ENCODE measurements at places on chromosomes 4 and X. TPM values are rescaled to one million over a fixed set of nuclear protein-coding genes. Genes with fewer than 3 reads are reported as not detected.

Gene SLC9A7
- total RNA-seq, result 0.63 TPM

Gene FAM236A
- not detected for total RNA-seq

DNA sequence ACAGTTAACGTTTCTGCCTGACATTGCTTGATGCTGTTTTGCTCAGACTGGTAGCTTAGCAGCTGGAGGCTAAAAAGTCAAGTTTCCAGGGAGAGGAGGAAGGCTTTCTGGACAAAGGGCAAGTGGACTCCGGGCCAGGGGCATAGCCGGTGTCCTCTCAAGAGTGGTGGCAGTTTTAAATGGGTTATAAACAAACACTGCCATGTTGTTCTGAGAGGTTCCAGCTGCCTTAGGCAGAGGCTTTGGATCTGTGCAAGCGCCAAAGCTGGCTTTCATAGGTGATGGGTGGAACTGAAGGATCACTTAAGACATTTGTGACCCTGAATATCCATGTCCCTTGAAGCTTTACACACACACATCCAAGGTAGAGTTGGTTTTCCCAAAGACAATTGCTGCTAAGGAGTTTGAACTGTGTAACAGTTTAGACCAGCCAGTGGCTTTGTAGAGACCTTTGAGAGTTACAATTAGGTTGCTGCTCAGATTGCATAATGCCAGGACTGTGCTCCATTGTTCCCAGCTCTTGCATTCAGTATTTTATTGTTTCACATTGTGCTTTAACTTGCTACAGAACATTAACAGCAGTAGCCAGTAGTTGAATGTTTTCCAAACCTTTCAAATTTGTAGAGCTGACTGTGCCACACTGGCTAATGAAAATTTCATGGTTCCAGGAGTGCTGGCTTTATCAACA lies 54.1 kb upstream of the AP1S2 start:
- H3K4me1 ChIP-seq, result no peaks in the 10 kb centered on the region
- no peak overlapping the region for H3K27ac ChIP-seq

DNA sequence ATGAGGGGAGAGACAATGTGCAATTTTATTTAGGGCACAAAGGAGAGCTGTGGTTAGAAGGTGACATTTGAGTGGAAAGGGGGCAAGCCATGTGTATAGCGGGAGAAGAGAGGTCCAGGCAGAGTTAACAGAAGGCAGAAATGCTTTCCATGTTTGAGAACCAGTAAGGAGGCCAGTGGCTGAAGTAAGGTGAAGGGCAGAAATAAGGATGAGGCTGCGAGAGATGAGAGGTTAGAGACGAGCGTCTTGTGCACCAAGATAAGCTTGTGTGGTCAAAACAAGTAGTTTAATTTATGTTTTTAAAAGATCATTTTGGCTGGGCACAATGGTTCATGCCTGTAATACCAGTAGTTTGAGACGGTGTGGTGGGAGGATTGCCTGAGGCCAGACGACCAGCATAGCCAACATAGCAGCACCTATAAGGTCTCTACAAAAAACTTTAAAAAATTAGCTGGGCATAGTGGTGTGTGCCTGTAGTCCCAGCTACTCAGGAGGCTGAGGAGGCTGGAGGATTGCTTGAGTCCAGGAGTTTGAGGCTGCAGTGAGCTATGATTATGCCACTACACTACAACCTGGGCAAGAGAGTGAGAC lies 8.5 kb downstream of the HTT start:
- no peaks in the 10 kb centered on the region for H3K27me3 ChIP-seq
- no peak for DNase-seq
- no peaks in the 10 kb centered on the region for H3K36me3 ChIP-seq
- no peaks in the 10 kb centered on the region for H3K4me1 ChIP-seq
- no peak overlapping the region for H3K4me3 ChIP-seq
- no peak overlapping the region for H3K27ac ChIP-seq

GRCh38 chr4:181853881-181854511 lies 389.2 kb upstream of the TENM3 start:
- no peak for DNase-seq
- H3K36me3 ChIP-seq, result no peaks in the 10 kb centered on the region
- H3K27me3 ChIP-seq, result peaks cover 5% of the 10 kb centered on the region
- no peak overlapping the region for H3K27ac ChIP-seq
- no peak overlapping the region for H3K4me3 ChIP-seq
- no peaks in the 10 kb centered on the region for H3K4me1 ChIP-seq

- no peaks in the 10 kb centered on the region for H3K27me3 ChIP-seq
- H3K4me1 ChIP-seq, result no peaks in the 10 kb centered on the region
- no peak overlapping the region for H3K27ac ChIP-seq
- no peak for DNase-seq
- no peak overlapping the region for H3K4me3 ChIP-seq
Observed at GRCh38 chrX:39875834-39876628, 221.7 kb downstream of the BCOR start.

GRCh38 chr4:14267373-14268060 lies 640.0 kb upstream of the BOD1L1 start:
- no peak overlapping the region for H3K4me3 ChIP-seq
- no peak overlapping the region for H3K27ac ChIP-seq
- no peaks in the 10 kb centered on the region for H3K36me3 ChIP-seq

GRCh38 chr4:162366146-162366545 lies 202.3 kb upstream of the FSTL5 start:
- no peaks in the 10 kb centered on the region for H3K36me3 ChIP-seq
- H3K4me1 ChIP-seq, result no peaks in the 10 kb centered on the region
- H3K4me3 ChIP-seq, result no peak overlapping the region
- no peak for DNase-seq

DNA sequence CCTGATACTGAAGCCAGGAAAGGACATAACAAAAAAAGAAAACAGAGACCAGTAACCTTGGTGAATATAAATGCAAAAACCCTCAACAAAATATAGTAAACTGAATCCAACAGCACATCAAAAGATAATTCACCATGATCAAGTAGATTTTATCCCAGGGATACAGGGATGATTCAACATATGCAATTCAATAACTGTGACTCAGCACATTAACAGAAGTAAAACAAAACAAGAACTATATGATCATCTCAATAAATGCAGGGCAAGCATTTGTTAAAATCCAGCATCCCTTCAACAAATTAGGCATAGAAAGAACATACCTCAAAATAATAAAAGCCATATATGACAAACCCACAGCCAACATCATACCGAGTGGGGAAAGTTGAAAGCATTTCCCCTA lies 112.0 kb downstream of the HHIP start:
- no peaks in the 10 kb centered on the region for H3K36me3 ChIP-seq
- peaks cover 9% of the 10 kb centered on the region for H3K4me1 ChIP-seq
- no peak overlapping the region for H3K4me3 ChIP-seq
- no peak overlapping the region for H3K27ac ChIP-seq
- no peaks in the 10 kb centered on the region for H3K27me3 ChIP-seq

DNA sequence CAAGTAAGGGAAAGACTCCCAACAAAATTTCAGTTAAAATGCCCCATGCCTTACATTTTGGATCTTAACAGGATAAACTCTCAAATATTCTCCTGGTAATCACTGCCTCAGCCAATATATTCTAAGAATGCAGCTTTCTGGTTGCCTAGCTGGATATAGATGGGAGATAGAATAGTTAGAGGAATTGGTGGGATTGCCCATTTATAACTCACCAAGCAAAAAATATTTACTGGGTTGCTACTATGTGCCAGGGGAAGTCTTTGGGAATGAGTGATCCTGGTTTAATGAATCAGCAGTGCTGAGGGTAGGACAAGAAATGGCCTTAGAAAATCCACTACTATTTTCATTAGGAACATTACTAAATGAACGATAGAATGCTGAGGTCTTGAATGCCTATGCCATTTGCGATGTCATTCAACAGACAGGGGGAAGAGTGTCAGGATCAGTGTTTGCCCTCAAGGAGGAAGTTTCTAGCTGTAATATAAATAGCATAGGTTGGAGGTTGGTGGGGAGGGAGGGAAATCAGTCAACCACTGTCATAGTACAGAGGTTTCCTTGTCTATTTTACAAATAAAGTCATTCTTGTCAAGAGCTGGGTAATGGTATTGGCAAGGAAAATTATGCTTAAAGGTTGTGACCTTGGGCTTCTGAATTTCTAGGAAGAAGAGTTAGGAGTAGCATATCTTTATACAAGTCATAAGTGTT lies 63.5 kb downstream of the ENOPH1 start:
- H3K36me3 ChIP-seq, result no peaks in the 10 kb centered on the region
- no peaks in the 10 kb centered on the region for H3K4me1 ChIP-seq
- DNase-seq, result no peak
- H3K27me3 ChIP-seq, result peaks cover 11% of the 10 kb centered on the region

- no peaks in the 10 kb centered on the region for H3K27me3 ChIP-seq
- H3K36me3 ChIP-seq, result no peaks in the 10 kb centered on the region
- H3K27ac ChIP-seq, result no peak overlapping the region
- no peaks in the 10 kb centered on the region for H3K4me1 ChIP-seq
Observed at GRCh38 chr4:101850698-101851097, 60.2 kb downstream of the BANK1 start.

- no peak for DNase-seq
- no peaks in the 10 kb centered on the region for H3K4me1 ChIP-seq
- no peaks in the 10 kb centered on the region for H3K36me3 ChIP-seq
- H3K27me3 ChIP-seq, result no peaks in the 10 kb centered on the region
- no peak overlapping the region for H3K4me3 ChIP-seq
Observed at GRCh38 chrX:27555514-27555913, 34.6 kb upstream of the DCAF8L2 start.

DNA sequence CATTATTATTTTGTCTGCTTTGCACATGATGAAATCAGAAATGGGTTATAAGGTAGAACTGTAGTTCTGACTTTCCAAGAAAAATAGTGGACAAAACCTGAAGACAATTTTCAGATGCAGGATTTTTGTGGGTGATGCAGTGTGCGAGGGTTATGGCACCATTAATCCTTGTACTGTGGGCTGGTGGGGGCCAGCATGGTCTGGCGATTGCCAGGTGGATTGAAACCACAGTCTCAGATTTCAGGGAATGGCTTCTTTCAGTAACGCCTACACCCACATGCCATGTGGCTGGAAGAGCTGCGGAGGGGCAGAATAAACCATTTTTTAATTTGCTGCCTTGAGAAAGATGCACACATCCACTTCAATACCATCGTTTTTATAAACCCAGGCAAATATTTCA lies 150.5 kb downstream of the ARSF start:
- no peak for DNase-seq
- no peaks in the 10 kb centered on the region for H3K4me1 ChIP-seq
- H3K27ac ChIP-seq, result no peak overlapping the region
- H3K36me3 ChIP-seq, result no peaks in the 10 kb centered on the region
- no peak overlapping the region for H3K4me3 ChIP-seq
- no peaks in the 10 kb centered on the region for H3K27me3 ChIP-seq

DNA sequence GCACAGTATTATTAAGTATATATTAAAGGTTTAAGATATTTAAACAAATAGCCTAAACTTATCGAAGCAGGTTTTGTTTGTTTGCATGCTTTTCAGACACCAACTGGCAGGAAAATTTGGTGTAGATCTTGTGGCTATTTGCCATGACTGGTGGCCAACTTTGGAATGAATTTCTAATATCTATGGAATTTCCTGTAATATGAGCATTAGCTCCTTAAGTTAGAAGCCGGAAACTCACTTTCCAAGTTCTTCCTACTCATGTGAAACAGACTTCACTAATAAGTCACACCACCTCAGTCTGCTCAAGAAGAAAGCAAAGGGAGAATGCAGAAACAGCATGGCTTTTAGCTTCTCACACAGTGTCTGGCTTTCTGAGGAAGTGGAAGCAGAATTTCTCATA lies 563.9 kb downstream of the GRXCR1 start:
- H3K4me3 ChIP-seq, result no peak overlapping the region
- H3K4me1 ChIP-seq, result no peaks in the 10 kb centered on the region
- no peaks in the 10 kb centered on the region for H3K36me3 ChIP-seq
- no peaks in the 10 kb centered on the region for H3K27me3 ChIP-seq
- no peak for DNase-seq
